Stimulated activated CD4-positive, alpha-beta T cell treated with anti-CD3 and anti-CD28 coated beads, Interleukin-1b, Interleukin-23, amount 100 ng/mL, for 1 hour (primary cell): ENCODE measurements at places on chromosomes 11 and 22.
A peak's percentile ranks its signal among the peaks of the same experiment; 100 is the strongest.

GRCh38 chr11:841981-842369 lies 354 bp downstream of the POLR2L start:
- no peak for DNase-seq

GRCh38 chr11:57290288-57290687 lies 34.5 kb downstream of the TNKS1BP1 start:
- DNase-seq, result no peak

DNA sequence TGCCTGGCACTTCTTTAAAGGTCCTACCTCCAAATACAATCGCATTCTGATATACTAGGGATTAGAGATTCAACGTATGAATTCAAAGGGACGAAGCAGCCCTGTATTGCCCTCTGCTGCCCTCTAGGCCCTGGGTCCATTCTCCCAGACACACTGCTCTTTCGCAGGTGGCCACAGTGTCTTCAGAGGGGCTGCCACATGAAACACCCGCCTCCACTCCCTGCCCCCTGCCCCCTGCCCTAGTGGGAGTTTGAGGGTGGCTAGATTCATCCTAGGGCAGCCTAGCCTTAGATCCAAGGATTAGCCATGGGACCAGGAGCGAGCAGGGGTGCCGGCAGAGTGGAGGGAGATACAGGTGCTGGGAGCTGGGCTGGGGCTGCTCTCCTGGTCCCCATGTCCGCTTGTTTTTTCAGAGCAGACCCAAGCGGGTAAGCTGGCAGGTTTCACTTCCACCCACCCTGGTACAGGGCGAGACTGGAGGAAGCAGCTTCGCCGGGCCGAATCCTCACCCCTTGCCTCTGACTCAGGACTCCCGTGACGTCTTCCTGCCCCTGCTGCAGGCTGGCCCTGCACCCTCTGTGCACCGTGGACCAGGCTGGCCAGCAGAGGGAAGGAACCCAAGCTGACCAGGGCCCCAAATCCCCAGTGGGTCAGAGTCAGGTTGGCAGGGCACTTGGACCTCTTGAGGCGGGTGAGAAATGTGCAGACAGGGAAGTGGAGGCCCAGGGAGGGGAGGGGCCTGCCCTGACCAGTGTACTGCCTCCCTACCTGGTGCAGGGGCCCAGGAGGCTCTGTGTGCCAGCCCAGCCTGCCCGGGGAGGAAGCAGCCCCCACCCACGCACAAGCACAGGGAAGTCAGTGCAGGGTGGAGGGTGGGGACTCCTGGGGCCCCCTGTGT lies 28.4 kb upstream of the HMOX1 start:
- DNase-seq, result peak; percentile 21

DNA sequence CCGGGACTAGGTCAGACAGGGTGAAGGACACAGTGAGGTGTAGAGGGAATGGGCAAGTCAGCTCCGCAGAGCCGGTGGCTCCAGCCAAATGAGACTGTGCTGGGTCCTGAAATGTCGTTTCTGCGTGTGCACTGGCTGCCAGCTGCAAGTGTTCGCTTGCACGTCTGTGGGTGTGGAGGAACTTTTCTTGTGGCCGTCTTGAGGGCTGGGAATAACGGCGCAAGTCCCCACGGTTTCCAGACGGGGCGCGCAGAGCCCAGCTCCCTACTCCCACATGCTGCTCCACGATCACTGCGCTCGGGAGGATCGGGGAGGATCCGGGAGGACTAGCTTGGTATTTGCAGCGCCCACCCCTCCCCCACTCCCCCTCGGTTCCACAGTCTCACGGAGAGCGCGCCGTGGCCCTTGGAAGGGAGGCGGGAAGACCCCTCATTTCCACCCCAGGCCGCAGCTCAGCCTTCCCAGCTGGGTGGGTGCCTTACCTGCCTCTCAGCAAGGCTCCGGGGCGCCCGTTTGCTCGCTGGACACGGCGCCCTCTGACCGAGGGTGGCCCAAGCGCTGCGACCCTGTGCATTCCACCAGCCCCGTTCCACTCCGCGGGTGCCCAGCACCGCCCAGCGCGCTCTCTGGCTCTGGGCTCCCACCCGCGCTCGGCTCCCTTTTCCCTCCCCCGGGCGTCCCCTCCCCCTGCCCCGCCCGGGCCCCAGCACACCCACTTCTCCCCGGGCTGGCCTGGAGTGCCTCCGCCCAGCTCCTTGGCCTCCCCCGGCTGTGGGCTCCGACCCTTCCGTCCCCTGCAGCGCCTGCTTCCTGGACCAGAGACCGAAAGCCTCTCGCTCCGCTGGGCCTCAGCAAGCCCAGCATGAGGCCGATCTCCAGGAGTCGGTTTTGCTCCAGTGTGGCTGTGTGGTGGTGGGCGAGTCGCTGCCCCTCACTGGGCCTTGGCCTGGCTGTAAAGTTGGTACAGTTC lies at the start of gene KCNE3:
Gene KCNE3, minus strand, starts transcription at position 634 of the 970 bp plus-strand sequence. CDS start 9,986 bp downstream, outside the sequence.
- DNase-seq, result no peak

GRCh38 chr11:110035357-110035756 lies 57.8 kb upstream of the ZC3H12C start:
- no peak for DNase-seq

DNA sequence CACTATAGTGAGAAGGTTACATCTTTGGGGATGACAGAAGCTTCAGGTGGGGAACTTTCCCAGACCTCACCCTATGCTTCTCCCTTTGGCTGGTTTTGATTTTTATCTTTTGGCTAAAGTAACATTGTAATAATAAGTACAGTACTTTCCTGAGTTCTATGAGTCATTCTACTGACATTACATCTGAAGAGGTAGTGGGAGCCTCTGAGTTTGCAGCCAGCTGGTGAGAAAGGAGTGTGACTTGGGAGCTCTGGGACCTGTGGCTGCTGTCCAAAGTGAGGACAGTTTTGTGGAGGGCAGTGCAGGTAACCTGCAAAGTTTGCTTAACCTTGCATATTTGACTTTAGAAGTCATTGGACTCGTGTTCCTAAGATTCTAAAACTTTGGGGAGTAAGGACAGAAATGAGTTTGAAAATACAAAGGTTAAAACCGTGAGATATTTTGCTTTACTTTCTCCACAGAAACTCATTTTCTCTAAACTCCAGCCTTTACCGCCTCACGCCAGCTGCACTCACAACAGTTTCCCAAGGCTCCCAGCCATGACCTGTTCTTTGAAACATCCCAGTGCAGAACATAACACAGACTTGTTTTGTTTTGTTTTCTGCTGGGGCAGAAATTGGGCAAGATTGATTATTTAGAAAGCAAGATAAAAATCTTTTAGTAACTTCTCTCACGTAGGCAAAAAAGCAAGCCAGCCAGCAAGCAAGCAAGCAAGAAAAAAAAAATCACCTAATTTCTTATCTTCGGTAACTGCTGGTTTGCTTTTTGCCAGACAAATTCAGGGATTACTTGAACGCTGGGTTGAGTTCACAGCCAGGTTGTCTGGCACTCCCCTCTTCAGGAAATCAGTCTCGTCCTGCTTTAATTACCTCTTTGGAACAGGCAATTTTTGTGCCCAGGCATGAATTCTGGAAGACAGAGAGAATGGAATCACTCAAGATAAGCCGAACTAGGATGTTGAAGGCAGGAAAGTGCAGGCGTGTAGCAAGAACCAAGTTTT lies 478.3 kb upstream of the ISX start:
- no peak for DNase-seq

DNA sequence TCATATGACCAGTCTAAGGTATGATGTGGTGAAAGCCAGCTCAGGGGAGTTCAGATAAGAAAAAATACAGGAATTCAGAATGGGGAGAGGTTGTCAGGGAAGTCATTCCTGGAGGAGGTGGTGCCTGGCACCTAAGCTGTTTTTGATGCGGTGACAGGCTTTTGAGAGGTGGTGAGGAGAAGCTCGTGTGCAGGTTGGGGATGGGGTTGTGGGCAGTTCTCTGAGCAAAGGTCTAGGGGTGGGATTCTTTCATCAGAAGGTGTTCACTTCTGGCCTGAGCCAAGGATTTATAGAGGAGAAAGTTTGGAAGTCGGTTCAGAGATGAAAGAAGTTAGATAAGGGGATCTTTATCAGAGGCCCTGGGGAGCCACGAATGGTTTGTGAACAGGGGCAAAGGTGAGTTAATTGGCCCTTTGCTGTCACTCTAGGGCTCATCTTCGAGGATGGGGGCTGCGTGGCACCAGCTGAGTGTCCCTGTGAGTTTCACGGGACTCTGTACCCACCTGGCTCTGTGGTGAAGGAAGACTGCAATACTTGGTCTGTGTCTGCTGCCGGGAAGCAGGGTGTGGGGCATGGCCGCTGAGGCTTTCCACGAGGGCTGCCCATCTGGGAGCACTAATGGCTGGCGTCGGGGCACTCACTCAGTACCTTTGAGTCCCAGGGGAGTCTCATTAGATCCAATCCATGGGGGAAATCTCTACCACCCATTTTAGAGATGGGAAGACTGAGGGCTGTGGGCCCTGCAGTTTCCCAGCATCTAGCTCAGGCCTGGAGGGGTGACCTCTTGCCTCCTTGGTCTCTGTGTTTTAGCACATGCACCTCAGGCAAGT lies 13.4 kb downstream of the OTOG start:
- DNase-seq, result no peak

GRCh38 chr11:4203603-4204360 lies 109.2 kb downstream of the RRM1 start:
- no peak for DNase-seq

- no peak for DNase-seq
These were observed 69.0 kb downstream of the ZC3H12C start for GRCh38 chr11:110162216-110162615.

GRCh38 chr22:39177791-39178190 lies 25.3 kb upstream of the CBX7 start:
- no peak for DNase-seq

DNA sequence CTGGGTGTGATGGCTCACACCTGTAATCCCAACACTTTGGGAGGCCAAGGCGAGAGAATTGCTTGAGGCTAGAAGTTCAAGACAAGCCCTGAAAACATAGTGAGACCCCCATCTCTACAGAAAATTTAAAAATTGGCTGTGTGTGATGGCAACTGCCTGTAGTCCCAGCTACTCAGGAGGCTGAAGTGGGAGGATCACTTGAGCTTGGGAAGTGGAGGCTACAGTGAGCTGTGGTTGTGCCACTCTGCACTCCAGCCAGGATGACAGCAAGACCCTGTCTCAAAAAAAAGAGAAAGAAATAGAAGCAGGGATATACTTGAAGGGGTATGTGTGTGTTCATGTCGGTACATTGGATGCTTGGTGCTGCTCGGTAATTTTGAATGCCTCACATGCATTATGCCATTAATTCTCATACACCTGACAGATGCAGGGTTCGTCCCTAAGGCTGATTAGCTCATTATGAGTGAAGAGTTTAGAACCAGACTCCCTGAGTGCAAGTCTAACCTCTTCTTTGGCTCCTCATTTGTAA lies 14.0 kb downstream of the CRKL start:
- no peak for DNase-seq

DNA sequence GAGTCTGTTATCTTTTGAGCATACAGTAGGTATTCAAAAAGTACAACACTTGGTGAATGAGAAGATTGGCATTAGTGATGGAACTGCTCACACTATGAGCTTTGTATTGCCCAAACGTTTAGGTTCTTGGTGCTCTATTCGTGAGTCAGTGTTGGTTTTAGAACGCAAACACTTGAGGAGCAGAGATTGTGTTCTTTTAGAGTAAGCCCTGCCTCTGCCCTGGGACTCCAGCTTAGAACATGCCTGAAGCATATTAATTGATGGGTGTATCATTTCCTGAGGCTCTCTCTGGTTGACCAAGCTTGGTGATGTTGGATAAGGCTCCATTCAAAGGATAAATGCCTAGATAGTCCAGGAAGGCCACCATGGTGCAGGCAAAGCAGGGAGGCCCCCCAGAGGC lies 10.9 kb downstream of the MTNR1B start:
- no peak for DNase-seq

DNA sequence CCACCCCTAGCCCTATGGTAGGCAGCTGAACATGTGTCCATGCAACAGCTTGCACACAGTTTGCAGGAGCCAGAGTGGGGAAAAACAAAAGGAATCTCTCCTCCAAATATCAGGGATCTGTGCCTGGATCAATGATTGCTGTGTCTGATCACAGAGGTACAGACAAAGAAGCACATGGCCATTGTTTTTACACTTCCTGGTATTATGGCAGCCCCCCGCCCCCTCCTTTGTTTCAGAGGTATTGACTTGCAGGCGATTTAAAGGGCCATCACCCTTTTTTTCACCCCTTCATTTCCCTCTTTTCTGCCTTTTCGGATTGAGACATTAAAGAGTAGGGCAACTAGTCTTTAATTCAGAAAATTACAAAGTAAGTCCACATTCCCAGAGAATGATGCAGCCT lies 453.0 kb upstream of the LUZP2 start:
- no peak for DNase-seq
